ENCODE measurements at places on chromosomes 11 and 22.

GRCh38 chr11:67542971-67543370 is 19.7 kb upstream of the CABP2 start:
- no peak for DNase-seq

DNA sequence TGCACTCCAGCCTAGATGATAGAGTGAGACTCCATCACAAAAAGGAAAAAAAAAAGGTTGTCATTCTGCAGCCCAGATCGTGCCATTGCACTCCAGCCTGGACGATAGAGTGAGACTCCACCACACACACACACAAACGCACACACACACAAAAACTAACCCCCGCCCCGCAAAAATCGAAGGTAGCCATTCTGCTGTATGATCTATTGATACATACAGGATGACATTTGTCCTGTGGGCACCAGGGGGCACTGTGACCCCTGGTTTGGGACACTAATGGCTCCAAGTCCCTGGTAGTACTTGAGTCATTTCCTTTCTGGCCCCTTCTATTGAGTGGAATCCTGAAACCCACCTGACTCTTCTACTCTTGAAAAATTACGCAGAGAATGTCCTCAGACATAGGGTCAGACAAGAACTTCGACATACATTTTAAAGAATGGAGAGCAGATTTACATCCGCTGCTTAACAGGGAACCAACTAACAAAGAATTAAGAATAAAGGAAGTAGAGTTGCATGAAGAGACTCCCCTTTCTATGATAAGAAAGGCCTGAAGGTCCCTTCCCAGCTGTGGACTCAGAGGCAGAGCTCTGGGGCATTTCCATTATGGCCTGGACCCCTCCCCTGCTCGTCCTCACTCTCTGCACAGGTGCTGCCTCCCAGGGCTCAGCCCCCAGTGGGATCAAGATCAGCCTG is 35.0 kb upstream of the PRAME start:
- peak; percentile 56 for DNase-seq

GRCh38 chr11:64406221-64406946 is 47.4 kb downstream of the RPS6KA4 start:
- no peak for DNase-seq

- no peak for DNase-seq
Measured at GRCh38 chr11:9726321-9727022, 62.6 kb downstream of the SWAP70 start.

DNA sequence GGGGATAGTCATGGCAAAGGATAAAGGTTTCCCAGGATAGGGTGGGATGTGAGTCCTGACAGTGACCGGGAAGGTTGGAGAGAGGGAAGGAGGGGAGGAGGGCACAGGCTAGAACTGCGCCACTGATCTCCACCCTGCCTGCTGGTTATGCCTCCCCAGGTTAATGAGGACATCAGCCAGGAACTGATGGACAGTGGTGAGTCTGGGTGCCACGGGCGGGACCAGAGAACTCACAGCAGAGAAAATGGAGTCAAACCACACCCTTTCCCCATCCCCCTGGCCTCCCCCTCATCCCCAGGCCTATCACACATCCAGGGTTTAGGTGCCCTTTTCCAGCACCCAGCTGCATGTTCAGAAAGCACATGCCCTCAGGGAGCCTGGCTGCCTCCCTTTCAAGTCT is 10.2 kb downstream of the ANKK1 start:
- no peak for DNase-seq

DNA sequence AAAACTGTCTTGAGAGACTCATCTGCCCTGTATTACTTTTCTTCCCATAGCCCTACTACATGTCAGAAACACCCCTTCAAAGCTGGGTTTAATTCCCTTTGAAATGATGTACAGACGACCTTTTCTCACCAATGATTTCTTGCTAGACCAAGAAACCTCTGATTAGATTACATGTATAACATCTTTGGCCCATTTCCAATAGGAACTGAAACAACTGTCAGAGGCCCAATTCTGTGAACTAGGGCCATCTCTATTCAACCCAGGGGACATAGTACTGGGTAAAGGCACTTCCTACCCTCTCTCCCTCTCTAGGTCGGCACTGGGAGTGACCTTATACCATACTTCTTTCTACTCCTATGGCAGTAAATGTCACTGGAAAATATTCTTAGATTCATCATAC is 19.4 kb downstream of the NPAT start:
- DNase-seq = no peak

DNA sequence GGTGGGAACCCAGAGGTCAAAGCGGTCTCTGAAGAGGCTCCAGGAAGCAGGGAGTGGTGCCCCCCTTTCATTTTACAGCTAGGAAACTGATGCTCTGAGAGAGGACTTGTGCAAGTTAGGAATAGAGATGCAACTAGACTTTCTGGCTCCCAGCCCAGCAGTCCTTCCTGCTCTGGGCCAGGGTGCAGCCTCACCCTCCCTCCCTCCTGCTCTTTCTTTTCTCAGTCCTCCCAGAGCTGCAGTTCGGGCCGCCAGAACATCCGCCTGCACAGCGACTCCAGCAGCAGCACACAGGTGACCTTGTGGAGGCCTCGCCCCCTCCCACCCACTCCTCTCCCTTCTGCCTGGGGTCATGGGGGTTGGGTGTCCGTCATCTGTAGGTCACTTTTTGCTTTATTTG is 51.5 kb downstream of the LHFPL7 start:
- no peak for DNase-seq

- no peak for DNase-seq
Measured at GRCh38 chr11:111205632-111206385, 39.7 kb upstream of the POU2AF2 start.
